ENCODE measurements at places on chromosomes 12 and 14.

DNA sequence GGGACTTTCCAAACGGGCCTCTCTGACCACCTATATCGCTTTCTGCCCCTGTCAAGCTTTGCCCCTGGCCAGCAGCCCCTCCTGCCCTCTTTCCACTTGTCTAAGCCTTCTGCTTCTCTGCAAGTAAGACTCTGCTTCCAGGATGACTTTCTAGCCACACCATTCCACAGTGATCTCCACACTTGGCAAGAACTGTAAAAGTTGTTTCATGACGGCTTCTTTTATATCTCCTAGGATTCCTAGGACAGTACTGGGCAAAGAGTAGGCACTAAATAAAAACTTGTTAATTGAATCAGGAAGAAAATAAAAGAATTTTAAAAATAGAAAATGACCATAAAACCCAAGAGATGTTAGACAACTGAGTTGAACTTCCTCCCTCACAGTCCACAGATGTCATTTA lies 1.8 kb upstream of the PTPN21 start:
- no peak for DNase-seq

DNA sequence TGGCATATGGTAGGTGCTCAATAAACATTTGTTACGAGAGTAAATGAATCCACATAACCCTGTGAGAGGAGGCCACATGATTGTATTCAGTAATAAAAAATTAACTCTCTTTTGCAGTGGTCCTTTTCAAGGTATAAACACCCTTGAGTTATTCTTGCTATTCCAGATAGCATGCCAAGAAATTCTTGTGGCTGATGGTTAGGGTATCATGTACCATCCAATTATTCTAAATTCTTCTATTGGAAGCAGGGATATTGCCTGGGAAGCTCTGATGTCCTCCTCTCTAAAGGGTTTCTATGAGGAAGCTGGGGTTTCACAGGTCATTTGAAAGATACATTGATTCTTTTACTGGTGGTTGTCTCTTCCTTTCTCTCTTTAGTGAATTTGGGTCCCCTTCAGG lies 10.1 kb downstream of the AKAP6 start:
- no peak for DNase-seq

DNA sequence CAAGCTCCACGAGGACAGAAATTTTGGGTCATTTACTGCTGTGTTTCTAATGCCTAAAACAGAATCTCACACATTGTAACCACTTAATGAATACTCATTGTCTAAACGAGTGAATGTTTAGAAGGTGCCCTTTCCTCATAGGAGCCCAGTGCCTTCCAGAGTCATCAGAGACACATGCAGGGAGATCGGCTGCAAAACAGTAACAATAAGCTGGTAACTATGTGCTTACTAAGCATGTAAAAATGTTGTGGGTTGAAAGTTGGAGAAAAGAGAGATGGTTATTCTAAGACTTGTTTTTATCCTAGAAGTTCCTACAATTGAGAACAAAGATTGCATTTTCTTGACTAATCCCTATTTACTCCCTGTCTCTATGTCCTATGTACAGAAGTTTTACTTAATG lies 7.4 kb downstream of the TESPA1 start:
- no peak for DNase-seq

DNA sequence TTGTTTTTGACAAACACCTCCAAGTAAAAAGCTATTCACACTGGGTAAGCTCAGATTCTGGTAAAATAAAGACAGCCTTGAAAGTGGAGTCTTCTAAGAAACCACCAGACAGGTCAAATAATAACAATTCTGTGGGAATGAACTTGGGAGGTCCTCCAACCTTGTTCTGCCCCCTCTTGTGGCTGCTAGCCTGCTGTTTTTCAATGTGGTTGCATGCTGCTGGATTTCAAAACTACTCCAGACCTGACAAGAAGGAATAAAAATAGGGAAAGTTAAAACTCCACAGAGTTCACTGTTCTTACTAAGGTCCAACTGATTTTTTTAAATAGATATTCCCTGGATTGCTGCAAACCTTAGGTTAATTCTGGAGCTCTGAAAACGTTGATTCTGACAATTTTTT lies 32.2 kb upstream of the RIN3 start:
- DNase-seq: no peak

- no peak for DNase-seq
Observed at GRCh38 chr14:98189062-98189461, 1082.9 kb downstream of the BCL11B start.

- DNase-seq: no peak
Observed at GRCh38 chr12:29148596-29148910, 525 bp upstream of the FAR2 start.

DNA sequence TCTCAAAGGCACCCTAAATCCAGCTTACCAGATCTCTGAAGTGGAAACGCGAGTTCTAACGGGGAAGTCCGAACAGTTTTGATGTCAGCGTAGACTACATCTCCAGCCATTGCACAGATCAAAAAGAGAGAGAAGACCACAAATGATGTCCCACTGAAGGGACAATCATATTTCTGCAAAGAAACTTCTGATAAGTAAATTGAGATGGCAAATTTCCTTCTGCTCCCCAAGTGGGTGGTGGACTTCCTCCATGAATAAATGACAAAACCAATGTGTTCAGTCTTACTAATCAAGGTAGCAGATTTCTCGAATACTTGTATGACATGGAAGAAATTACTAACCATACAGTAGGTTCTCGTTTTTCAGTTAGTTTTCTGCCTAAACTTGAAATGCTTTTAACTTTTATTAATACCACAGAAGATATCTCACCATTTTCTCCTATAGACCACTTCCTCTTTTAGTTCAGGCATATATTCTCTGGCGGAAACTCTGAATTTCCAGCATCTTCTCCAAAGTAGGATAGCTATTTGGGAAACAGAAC lies at the start of gene CLECL1:
CLECL1 (minus strand) TSS at position 177 of the 541 bp plus-strand sequence.
- no peak for DNase-seq

DNA sequence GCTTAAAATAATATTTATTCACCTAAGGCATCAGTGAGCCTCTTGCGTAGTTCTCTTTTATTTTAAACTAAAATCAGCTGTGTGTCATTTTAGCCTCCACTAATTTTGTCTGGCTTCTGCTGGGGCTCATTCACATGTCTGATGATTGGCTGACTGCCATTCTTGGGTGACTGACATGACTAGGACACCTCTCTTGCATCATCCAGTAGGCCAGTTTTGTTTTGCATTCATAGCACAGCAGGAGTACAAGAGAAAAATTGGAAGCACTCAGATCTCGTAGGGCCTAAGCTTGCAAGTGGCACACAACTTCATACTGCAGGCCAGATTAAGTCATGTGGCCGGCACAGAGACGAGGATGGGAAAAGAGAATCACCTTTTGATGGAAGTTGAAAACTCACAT lies 1226.5 kb downstream of the GALC start:
- no peak for DNase-seq

DNA sequence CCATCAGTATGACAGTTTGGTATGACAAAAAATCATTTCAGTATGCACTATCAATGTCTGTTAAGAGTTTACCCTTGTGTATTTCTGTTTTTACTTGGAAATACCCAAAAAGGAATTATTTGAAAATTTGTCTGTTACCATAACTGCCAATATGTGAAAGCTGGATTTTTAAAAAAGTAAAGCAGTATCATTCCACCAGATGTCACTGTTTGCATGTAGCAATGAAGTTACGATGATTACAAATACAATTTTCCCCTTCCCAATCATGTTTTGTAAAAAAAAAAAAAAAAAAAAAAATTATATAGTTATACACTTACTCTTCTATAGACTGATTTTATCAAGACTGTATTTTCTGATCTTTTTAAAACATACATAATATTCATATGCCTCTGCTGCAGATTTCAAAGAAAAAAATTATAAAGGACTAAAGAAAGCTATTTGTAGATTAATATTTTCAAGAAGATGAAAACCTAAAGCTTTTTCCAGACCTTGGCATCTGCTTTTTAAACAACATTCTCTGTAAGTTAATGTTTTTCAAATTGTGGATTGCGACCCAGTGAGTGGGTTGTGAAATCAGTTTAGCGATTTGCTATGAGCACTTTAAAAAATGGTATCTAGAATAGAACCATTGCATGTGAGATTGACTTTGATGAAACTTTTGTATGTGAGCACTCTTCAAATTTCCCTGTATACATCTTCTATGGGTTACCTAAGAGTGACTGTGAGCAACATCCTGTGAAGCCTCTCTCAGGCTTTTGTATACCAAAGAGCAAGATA lies 114.2 kb downstream of the TTC6 start:
- DNase-seq: no peak

- DNase-seq: no peak
Observed at GRCh38 chr12:103505371-103506236, 9.8 kb upstream of the C12orf42 start.

GRCh38 chr14:53355581-53356112 lies 202.5 kb upstream of the DDHD1 start:
- DNase-seq: no peak

DNA sequence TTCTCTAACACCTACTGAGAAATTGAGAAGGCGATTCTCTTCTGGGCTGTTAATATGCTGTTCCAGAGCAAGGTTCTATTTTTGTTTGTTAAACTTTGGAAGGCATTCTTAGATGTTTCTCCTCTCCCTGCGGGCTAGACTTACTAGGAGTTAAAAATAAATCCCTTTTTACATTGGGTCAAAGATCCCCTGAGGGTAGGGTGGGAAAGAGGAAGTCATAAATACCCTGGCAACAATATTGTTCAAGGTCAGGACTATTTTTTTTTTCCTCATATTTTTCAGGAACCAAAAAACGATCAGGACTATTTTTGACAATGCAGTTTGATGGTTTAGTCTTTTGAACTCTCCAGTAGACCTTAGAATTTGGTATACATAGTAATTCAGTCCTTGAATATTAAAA lies 12.0 kb upstream of the SLC2A14 start:
- DNase-seq: no peak

DNA sequence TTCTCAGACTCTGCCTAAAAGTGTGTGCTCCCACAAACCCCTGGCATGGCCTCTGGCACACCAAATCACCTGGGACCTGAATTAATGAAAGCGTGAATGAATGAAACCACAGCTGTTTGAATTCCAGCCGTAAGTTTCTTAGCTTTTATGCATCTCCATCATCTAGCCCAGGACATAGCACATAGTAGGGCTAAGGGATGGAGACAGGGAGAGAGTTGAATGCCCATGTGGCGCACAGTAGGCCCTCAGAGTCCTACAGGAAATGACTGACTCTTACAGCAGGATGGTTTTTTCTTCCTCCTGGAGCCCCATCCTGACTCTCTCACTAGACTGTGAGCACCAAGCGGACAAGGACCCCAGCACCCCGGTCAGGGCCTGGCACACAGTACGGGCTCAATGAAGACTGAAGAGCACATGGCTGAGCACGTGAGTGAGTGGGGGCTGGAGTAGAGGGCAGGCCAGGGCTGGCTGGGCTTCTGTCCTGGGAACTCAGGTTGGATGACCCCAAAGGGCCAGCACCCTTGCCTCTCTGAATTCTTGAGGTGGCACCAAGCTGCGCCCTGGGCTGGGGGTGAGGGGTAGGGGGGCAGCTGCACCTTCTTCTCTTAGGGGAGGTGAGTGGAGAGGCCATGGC lies 351.3 kb downstream of the MED13L start:
- no peak for DNase-seq

DNA sequence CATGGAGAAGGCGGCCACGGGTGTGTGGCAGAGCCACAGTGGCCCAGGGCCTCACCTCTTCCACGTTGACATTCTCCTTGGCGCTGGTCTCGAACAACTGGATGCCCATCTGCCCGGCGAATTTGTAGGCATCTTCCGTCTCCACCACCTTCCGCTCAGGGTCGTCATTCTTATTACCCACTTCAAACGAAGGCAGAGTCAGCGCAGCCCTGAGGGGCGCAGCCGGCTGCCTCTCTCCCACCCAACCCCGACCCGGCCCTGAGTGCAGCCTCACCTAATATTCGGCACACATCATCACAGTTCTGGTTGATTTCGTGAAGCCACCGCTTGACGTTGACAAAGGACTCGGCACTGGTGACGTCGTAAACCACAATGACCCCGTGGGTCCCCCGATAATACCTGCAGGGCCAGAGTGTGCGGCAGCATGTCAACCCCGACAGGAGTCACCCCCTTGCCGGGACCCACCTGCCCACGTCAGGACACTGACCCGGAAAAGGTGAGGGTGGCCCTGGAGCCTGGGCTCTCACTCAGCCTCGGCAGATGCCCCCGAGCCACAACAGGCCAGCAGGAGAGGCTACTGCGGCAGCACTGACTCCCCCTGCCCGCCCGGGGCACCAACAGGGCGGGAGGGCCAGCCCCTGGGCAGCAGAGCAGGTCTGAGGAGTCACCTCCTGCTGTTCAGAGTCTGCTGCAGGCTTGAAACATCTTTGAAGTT lies 17.6 kb downstream of the RAB35 start:
- DNase-seq: no peak

- DNase-seq: no peak
Observed at GRCh38 chr14:46480817-46481216, 170.8 kb downstream of the RPL10L start.

GRCh38 chr12:108129017-108129812 lies at the start of gene WSCD2:
Gene WSCD2, plus strand, starts transcription at chr12:108129288. Its CDS starts 66,545 bp downstream, at chr12:108195833.
- peak; percentile 93 for DNase-seq

- no peak for DNase-seq
Observed at GRCh38 chr12:15186597-15186996, 34.6 kb downstream of the RERG start.

DNA sequence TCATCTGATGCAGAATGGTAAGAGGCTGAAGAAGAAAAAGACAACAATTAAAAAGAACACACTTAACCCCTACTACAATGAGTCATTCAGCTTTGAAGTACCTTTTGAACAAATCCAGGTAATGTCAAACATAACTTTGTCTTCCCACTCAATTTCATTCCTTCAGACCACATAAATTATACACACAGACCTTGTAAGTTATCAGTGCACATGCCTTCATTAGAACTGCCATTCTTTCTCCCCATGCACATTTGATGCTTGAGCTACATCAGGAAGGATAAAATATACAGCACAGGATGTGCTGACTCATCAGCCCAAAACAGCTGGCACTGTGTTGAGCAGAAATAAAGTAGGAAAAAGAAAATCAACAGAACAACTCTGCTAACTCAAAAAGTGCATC lies 246.7 kb downstream of the PAWR start:
- DNase-seq: peak; percentile 26

- no peak for DNase-seq
Observed at GRCh38 chr12:70722584-70723343, 85.5 kb upstream of the PTPRB start.

- DNase-seq: no peak
Observed at GRCh38 chr14:98244966-98245569, 1026.9 kb downstream of the BCL11B start.

GRCh38 chr14:78605897-78606500 lies 435.8 kb downstream of the NRXN3 start:
- DNase-seq: no peak

DNA sequence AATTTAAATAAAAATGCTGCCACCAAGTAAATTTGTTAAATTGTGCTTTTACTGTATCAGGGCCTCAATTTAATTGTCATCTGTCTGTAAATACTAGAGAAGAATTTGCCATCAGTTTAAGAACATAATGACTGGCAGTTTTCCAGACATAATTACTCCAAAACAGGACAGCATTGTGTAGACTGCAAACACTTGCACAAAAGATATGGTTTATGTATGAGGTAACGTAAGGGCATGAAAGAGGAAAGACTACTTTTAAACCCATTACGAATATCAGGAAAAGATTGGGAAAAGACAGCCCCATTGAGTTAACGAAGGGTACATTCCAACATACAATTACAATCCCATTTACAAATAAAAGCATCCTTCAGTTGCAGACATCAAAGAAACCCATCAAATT lies 59.8 kb upstream of the KRR1 start:
- no peak for DNase-seq

Data from thyroid gland (tissue), 4 donors.